Activated naive CD8-positive, alpha-beta T cell treated with anti-CD3 and anti-CD28 coated beads for 36 hours (primary cell): ENCODE measurements at places on chromosomes 1 and 21.
A peak's percentile ranks its signal among the peaks of the same experiment; 100 is the strongest.

GRCh38 chr1:9849691-9850441 lies 26.1 kb upstream of the CLSTN1 start:
- DNase-seq, result no peak
- no peak overlapping the region for H3K27ac ChIP-seq
- peaks cover 4% of the 10 kb centered on the region for H3K27me3 ChIP-seq
- H3K4me3 ChIP-seq, result peak overlapping the region; percentile 54

DNA sequence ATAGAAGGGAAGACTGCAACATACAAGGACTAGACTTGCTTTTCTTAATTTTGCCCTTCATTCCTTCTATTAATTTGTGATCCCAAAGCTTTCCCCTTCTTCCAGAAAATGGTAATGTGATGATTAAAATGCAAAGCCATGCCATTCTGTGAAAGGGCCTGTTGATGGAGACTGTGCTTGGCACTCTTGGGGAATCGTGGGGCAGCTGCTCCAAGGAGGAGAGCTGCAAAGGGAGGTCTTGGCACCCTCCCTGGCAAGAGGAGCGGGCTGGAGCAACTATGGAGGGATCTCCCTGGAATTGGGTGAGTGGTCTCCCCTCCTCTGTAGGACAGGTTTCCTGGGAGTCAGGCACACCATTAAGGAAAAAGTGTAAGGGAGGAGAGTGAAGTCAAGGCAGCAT lies 16.6 kb downstream of the CACNA1S start:
- no peaks in the 10 kb centered on the region for H3K36me3 ChIP-seq
- H3K4me3 ChIP-seq, result no peak overlapping the region
- no peak overlapping the region for H3K27ac ChIP-seq
- H3K4me1 ChIP-seq, result no peaks in the 10 kb centered on the region
- no peak for DNase-seq

DNA sequence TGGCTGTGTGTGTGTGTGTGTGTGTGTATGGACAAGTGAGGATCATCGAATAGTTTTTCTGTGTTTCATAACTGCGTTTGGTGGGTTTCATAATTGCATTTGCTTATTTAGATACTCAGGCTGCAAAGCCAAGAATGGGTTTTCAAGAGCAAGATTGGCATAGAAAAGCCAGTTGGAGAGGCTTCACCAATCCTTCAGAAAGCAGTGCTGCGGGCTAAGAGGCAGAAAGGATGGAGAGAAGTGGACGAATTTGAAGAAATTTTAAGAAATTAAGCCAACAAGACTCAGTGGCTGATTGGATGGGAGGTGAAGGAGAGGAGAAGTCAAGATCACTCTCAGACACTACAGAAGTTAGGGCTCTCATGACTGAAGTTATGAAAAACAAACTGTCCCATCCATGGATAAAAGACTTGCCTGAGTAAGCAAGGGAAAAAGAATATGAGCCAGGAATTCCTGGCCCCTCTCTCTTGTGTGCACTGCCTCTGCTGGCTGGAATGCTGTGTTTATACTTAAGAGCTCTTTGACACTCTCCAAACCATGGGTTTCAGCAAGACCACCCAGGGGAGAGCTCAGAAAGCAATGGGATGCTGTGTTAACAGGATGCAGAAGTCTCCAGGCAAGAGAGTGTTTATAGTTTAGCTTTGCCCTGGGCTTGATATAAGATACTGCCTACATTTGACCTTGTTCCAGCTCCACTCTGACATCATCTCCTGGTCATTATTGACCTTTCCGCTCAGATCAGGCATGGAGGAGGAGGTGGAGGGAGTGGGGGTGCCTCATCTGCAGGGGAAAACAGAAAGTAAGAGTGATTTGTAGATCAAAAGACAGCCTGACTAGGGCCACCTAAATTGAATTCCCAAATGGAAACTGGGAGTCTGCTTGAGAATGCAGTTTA lies 232.0 kb upstream of the PLXNA2 start:
- DNase-seq, result no peak
- no peak overlapping the region for H3K4me3 ChIP-seq
- no peaks in the 10 kb centered on the region for H3K36me3 ChIP-seq
- H3K27me3 ChIP-seq, result peaks cover 12% of the 10 kb centered on the region

DNA sequence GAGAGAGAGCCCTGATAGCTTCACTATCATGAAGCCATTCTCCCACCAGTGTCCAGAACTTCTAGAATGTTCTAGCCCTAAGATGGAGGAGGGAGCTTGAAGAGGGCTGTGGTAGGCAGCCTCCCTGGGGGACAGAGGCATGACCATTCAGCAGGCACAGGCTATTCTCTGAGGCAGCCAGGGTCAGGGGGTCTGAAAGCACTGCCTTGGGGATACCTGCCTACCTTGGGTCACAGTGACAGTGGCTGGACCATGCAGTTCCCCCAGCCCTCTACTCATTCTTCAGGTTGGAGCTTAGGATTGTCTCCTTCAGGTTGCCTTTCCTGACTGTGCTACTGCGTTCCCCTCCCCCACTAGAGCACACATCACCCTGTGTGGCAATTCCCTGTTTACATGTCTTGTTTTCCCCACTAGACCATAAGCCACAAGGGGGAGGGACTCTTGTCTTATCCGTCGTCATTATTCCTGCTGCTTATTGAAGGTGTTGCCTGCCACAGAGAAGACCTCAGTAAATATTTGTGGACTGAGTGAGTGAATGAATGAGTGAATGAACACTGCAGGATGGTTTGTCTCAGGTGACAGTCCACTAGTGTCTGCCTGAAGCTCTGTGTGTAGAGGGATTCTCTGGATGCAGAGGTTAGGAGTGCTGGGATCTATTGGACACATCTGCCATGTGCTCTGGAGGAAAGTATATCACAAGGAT lies 5.2 kb downstream of the ZDHHC18 start:
- H3K4me3 ChIP-seq, result no peak overlapping the region
- no peaks in the 10 kb centered on the region for H3K27me3 ChIP-seq
- peaks cover 58% of the 10 kb centered on the region for H3K36me3 ChIP-seq
- DNase-seq, result no peak

DNA sequence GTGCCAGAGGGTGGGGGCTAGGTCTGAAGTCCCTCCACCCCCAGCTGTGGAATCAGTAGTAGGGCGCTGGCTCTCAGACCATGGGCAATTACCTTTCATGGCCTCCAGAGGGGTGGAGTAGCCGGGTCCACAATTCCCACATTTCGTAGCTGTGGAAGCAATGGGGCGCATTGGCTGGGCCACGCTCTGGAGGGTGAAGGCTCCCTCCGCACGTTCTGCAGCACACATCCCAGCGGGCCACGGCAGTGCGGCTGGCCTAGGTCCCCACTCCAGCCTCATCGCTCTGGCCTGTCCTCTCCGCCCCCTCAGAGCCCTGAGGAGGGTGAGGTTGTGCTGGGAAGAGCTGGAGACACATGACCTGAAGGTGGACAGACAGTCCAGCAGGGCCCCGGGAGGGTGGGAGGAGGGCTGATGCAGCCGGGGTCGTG lies 2.9 kb downstream of the SELENBP1 start:
- H3K4me1 ChIP-seq, result peaks cover 2% of the 10 kb centered on the region
- H3K36me3 ChIP-seq, result no peaks in the 10 kb centered on the region
- H3K27me3 ChIP-seq, result no peaks in the 10 kb centered on the region
- H3K4me3 ChIP-seq, result no peak overlapping the region
- no peak for DNase-seq

DNA sequence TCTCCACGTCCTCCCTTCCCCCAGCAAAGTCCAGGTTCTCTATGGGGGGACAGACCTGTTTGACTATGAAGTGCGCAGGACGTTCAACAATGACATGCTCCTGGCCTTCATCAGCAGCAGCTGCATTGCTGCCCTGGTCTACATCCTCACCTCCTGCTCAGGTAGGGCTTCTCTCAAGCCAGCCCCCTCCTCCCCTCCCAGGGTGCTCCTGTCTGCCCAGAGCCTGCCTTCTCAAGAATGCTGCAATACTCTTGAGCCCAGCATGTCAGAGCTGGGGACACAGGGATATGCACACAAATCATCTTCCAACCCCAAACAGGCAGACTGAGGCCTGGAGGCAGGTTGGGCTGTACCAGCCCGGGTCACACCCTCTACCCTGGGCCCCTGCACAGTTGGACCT lies 35.4 kb downstream of the DISP3 start:
- peak overlapping the region; percentile 2 for H3K4me3 ChIP-seq
- no peak overlapping the region for H3K27ac ChIP-seq
- H3K36me3 ChIP-seq, result no peaks in the 10 kb centered on the region
- H3K4me1 ChIP-seq, result no peaks in the 10 kb centered on the region
- no peak for DNase-seq
- no peaks in the 10 kb centered on the region for H3K27me3 ChIP-seq

DNA sequence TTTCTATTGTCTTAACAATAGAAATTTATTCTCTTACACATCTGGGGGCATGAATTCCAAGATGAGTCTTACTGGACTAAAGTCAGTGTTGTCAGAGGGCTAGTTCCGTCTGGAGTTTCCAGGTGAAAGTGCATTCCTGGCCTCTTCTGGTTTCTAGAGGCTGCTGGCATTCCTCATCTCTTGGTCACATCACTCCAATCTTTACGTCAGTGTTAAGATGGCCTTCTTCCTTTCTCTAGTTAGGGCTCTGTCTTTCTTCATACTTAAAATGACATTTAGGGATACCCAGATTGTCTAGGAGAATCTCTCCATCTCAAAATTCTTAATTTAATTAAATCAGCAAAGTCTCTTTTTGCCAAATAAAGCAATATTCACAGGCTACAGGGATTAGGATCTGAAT lies 13.3 kb upstream of the PDC start:
- DNase-seq, result no peak
- no peaks in the 10 kb centered on the region for H3K27me3 ChIP-seq
- no peak overlapping the region for H3K27ac ChIP-seq
- peaks cover 3% of the 10 kb centered on the region for H3K4me1 ChIP-seq
- no peaks in the 10 kb centered on the region for H3K36me3 ChIP-seq
- H3K4me3 ChIP-seq, result no peak overlapping the region

- H3K27ac ChIP-seq, result peak overlapping the region; percentile 99
- H3K36me3 ChIP-seq, result peaks cover 31% of the 10 kb centered on the region
- DNase-seq, result peak; percentile 98
- H3K4me3 ChIP-seq, result peak overlapping the region; percentile 99
- no peaks in the 10 kb centered on the region for H3K27me3 ChIP-seq
Measured at GRCh38 chr21:39349211-39350093, 564 bp upstream of the HMGN1 start.

DNA sequence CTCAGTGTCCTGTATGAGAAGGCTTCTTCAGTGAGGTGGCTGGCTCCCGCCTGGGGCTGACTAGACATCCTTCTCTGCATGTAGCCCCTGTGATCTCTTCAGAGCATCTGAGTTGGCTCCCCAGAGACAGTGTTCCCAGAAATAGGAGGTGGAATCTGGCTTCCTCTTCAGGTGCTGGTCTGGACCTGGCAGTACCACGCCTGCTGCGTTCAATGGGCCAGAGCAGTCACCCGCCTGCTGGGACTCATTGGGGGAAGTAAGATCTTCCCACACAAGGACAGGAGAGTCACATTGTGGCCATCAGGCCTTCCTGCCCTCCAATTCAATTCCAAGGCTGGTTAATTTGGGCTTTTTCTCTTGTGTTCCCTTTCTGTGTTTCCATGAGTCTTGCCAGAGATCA lies 51.0 kb downstream of the ADARB1 start:
- H3K27ac ChIP-seq, result no peak overlapping the region
- no peak for DNase-seq
- peaks cover 10% of the 10 kb centered on the region for H3K36me3 ChIP-seq
- H3K4me3 ChIP-seq, result no peak overlapping the region
- H3K4me1 ChIP-seq, result peaks cover 25% of the 10 kb centered on the region

GRCh38 chr21:45393021-45393420 lies 11.9 kb upstream of the COL18A1 start:
- DNase-seq, result no peak
- H3K36me3 ChIP-seq, result no peaks in the 10 kb centered on the region
- peaks cover 4% of the 10 kb centered on the region for H3K27me3 ChIP-seq
- H3K4me3 ChIP-seq, result no peak overlapping the region

GRCh38 chr1:43572538-43572937 lies 41.9 kb downstream of the PTPRF start:
- H3K27me3 ChIP-seq, result no peaks in the 10 kb centered on the region
- no peak for DNase-seq
- no peaks in the 10 kb centered on the region for H3K4me1 ChIP-seq
- no peak overlapping the region for H3K4me3 ChIP-seq
- no peak overlapping the region for H3K27ac ChIP-seq
- no peaks in the 10 kb centered on the region for H3K36me3 ChIP-seq

- no peaks in the 10 kb centered on the region for H3K36me3 ChIP-seq
- H3K27me3 ChIP-seq, result peaks cover 4% of the 10 kb centered on the region
- no peak for DNase-seq
- H3K4me3 ChIP-seq, result no peak overlapping the region
Measured at GRCh38 chr1:62415687-62416086, 21.2 kb upstream of the USP1 start.

- no peak overlapping the region for H3K4me3 ChIP-seq
- no peaks in the 10 kb centered on the region for H3K27me3 ChIP-seq
- no peak overlapping the region for H3K27ac ChIP-seq
- H3K4me1 ChIP-seq, result no peaks in the 10 kb centered on the region
- DNase-seq, result no peak
Measured at GRCh38 chr1:207059881-207060280, 6.8 kb downstream of the PFKFB2 start.

DNA sequence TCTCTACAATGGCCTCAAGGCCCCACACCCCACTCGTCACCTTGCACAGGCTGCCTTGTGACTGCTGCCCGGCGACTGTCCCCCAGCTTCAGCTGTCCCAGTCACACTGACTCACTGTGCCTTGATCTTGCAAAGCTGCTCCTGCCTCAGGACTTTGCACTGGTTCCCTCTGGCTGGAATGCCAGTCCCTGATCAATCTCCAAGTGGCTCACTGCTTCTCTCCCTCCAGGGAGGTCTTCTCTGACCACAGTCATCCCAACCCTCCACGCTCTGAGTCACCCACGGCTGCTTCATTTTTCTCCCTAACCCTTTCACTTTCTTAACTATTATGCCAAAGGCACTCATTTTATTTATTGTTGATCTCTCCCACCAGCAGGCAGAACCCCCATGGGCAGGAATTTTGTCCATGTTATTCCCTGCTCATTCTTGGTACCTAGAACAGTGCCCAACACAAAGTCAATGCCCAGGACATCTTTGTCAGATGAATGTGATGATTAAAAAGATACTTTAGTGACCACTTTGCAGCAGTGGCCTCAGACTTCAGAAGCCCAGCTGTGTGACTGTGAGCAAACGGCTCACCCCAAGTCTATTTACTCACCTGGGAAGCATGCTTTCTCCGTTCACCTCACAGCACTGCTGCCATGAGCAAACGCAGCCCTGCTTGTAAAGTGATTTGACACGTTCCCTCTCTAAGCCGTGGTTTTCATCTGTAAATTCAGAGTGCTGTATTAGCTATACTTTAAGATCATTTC lies 53.4 kb downstream of the ZBTB18 start:
- H3K36me3 ChIP-seq, result peaks cover 5% of the 10 kb centered on the region
- DNase-seq, result no peak
- H3K4me3 ChIP-seq, result no peak overlapping the region
- H3K27me3 ChIP-seq, result peaks cover 6% of the 10 kb centered on the region

DNA sequence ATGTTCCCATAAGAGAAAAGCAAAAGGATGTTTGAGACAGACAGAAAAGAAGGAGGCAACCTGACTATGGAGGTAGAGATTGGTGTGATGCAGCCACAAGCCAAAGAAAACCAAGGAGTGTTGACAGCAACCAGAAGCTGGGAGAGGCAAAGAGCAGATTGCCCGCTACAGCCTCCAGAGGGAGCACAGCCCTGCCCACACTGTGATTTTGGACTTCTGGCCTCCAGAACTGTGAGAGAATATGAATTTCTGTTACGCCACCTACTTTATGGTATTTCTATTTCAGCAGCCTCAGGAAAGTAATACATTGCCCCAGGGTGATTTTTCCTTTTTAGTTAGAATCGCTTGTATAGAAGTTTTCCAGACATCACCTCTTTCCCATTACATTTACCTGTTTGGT lies 28.4 kb downstream of the SLAMF6 start:
- H3K27me3 ChIP-seq, result no peaks in the 10 kb centered on the region
- no peak overlapping the region for H3K27ac ChIP-seq
- peaks cover 37% of the 10 kb centered on the region for H3K36me3 ChIP-seq
- peaks cover 36% of the 10 kb centered on the region for H3K4me1 ChIP-seq
- no peak for DNase-seq

GRCh38 chr1:219120624-219121544 lies 52.8 kb upstream of the LYPLAL1 start:
- DNase-seq, result no peak
- H3K27ac ChIP-seq, result no peak overlapping the region
- no peaks in the 10 kb centered on the region for H3K36me3 ChIP-seq
- H3K27me3 ChIP-seq, result no peaks in the 10 kb centered on the region
